ENCODE measurements at places on chromosomes 4 and X. TPM values are rescaled to one million over a fixed set of nuclear protein-coding genes. Genes with fewer than 3 reads are reported as not detected.

PAGE4 gene
- total RNA-seq = not detected

TCEAL2 gene
- 0.27 TPM for total RNA-seq

HSFX2 gene
- not detected for total RNA-seq

RNF175 gene
- not detected for total RNA-seq

SPIN2A gene
- total RNA-seq = 0.27 TPM

UGT2A3 gene
- not detected for total RNA-seq

DCHS2 gene
- total RNA-seq = under 0.01 TPM

GPR82 gene
- not detected for total RNA-seq

EDNRA gene
- total RNA-seq = not detected

LEF1 gene
- 4.3 TPM for total RNA-seq

NKX6-1 gene
- under 0.01 TPM for total RNA-seq

CXXC4 gene
- total RNA-seq = not detected

BST1 gene
- 13.7 TPM for total RNA-seq

MAGED4B gene
- 13.2 TPM for total RNA-seq

FBXW7 gene
- total RNA-seq = 15.9 TPM

DNA sequence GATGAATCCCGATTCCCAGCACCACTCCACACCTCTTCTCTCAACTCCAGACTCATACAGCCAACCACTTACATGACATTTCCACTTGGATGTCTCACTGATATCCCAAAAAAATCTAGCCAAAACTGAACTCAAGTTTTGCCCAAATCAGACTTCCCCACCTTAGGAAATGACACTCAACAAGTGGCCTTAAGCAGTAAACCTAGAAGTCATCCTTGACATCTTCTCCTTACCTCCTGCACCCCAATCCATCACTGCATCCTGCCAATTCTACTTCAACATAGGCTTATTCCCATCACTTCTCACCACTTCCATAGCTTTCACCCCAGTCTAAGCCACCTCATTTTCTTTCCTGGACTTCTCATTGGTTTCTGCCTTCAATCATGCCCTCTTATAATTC lies 39.1 kb downstream of the PRPS1 start:
- no peak for DNase-seq

DNA sequence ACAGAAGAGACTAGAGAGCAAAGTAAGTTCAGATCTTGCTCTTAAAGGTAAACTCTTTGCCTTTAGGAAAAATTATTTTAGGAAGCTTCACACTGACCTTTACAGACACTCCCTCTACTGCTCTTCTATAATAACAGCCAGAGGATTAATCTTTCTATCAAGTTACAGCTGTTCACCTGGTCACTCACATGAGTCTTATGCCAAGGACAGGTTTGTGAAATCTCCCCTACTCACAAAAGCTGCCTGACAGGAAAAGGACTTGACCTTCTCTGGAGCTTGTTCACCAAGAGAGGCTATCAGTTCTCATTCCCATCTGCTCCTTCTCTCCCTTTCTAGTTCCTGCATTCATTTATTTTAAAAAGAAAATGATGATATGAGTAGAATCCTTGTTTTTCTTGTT lies 117.3 kb downstream of the C4orf51 start:
- no peak for DNase-seq

- peak; percentile 65 for DNase-seq
Measured at GRCh38 chrX:47831788-47832187, 4.9 kb upstream of the ZNF81 start.

DNA sequence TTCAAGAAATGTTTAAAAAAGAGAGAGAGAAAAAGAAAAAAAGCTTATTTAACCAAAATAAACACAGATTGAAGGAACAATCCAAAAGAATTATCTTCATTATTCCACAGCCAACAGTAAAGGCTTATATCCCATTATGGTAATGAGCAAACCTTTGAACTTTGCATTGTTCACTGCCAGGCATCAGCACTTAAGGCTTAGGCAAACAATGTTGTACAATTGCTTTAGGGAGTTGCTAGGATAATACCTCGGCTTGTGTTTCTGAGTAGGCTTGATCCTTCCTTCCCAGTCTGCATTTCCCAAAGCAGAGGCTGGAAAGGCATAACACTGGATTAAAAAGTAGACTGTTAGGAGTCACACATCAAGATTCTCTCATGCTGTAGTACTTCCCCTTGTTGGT lies 352.7 kb upstream of the IGFBP7 start:
- DNase-seq = no peak

- no peak for DNase-seq
Measured at GRCh38 chrX:125404667-125405160, 85.0 kb downstream of the TEX13C start.

DNA sequence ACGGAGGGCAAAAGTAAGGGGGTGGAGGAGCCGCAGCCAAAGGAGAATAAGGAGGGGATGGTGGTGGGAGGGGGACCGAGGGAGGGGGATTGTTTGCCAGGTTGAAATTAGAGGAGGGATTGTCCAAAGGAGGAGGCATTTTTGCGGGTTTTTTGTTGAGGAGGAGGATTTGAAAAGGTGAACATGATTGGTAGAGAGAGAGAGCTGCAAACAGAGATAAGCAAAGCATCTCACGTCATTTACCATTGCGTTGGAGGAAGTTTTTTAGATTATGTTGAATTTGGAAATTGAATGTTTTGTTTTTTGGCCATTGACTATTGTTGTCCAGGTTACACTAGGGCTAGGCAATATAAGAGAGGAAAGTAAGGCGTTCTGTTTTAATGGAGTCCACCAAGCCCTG lies 54.5 kb upstream of the ABCB7 start:
- DNase-seq = no peak

DNA sequence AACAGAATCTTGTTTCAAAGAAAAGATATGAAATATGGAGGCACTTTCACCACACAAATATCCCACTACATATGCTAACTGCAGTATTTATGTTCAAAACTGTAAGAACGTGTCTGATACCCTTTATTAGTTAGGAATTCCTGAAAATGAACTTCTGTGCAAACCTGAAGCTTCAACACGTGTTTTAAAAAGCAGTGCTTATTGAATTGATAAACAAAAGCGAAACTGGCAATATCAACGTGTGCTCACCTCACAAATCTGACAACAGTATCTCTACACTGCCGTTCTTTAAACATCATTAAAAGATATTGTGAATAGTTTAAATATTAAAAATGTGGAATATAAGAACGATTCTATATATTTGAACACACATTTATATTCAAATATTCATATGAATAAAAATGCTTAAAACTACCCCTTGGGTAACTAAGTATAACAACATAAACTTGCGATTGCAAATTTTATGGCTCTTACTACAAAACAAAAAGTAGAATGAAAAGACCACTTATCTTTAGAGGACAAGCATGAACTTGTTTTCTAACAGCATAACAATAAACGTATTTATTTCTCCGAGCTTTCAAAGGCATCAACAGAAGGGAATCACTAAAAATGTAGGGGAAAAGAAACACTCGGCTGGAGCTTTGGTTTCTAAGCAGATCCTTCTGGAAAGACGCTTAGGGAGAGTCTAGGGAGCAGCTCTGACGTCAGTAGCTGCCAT lies at the start of gene LRP2BP:
Gene LRP2BP, minus strand, starts transcription at position 687 of the 718 bp plus-strand sequence. CDS start 17,738 bp downstream, outside the sequence.
- DNase-seq = peak; percentile 14

- DNase-seq = no peak
Measured at GRCh38 chr4:106851726-106852125, 184.4 kb downstream of the DKK2 start.

DNA sequence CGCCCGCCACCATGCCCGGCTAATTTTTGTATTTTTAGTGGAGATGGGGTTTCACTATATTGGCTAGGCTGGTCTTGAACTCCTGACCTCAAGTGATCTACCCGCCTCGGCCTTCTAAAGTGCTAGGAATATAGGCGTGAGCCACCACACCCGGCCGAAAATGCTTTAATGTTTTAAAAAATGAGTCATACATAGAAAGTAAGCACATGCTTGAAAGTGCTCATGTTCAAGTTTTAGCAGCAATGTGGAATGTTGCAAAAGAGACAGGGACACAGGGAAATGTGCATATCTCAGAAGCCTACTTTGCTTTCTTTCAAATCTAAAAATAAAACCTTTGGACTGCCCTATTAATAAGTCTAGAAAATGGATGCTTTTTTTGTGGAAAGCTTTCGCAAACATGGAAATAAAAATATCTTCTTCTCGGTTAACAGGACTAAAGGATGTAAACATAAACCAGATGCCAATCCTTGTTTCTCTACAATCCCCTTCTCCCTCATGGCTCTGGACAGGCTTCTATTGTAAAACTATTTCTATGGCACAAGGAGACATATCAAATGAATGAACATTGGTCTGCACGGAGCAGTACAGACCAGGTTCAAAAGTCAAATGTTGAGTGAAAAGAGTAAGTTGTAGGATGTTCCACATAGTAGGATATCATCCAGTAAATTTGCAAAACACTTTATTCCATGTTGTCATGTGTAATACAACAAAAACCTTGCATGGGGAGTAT lies 15.0 kb downstream of the MECP2 start:
- DNase-seq = no peak

GRCh38 chrX:66050140-66050569 lies 10.3 kb upstream of the VSIG4 start:
- DNase-seq = no peak

- DNase-seq = no peak
Measured at GRCh38 chrX:34656842-34657725, at the start of gene TMEM47. TSS of gene TMEM47 (minus strand) at chrX:34657285. CDS start at chrX:34657029, 256 bp downstream.

GRCh38 chrX:15055146-15055930 lies 182.1 kb downstream of the MOSPD2 start:
- no peak for DNase-seq

DNA sequence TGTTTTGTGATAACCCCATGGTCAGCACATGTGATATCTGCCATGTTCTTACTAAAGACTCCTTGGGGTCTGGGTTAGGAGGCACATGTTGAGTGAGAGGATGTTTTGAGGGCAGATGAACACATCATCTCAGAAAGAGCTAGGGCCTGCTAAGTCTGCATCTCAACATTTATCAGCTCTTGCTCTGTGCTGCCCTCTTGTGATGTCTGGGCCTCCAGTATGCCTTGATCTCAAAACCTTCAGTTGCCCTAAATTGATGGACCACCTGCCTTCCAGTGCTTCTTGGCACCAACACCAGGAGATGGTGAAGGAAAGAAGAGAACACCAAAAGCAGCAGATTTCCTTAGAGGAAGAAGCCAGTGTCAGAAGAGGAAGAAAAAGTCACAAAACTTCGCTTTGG lies 22.5 kb downstream of the MID1 start:
- DNase-seq = peak; percentile 59

GRCh38 chr4:80125252-80126177 lies 52.5 kb upstream of the ANTXR2 start:
- DNase-seq = peak; percentile 42

GRCh38 chr4:17698116-17698515 lies 83.3 kb downstream of the FAM184B start:
- DNase-seq = no peak

- no peak for DNase-seq
Measured at GRCh38 chr4:103451341-103451740, 253.2 kb upstream of the CENPE start.

- no peak for DNase-seq
Measured at GRCh38 chrX:70488856-70489255, 44.2 kb downstream of the DLG3 start.

- DNase-seq = no peak
Measured at GRCh38 chr4:89712827-89713226, 124.1 kb downstream of the SNCA start.

DNA sequence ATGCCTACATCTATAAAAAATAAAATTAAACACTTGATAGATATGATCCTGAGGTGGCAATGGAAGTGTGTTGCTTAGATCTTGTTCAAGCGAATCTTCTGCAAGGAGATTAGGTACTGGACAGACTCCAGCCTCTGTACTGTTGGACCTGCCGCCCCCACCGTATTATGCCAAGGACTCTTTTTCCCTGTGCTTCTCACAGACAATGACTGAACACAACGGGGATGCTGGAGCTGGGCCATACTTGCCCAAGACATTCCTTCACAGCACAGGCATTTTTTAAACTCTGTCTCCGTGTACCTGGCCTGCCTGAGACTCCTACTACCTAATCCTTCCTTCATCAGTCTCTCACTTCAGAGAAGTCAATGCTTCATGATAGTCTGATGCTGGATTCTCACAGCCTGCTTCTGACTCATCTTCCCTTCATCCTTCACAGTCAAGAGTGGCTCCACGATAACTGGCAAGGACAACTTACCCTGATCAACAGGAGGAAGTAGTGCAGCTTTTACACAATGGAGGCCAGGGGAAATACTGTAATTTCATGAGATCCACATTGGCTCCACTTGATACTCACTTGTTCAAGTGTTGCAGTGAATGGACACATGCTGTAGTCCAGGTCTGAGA lies 754.6 kb upstream of the AGA start:
- no peak for DNase-seq

DNA sequence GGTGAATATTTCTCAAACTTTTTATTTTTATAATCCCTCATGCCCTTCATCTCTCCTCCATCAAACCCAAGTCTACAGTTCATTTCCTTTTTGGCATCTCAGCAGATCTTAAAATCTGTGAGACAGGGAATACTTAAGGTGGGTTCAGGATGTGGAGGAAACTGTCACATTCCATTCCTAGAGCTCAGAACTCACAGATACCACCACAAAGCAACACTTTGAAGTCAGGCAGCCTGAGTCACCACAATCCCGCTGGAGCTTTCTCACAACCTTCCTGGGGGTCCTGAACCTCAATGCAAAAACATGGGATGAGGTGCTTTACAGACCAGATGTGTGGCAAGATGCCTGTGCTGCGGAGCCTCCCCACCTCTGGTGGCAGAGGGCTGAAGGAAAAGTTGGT lies 63.2 kb downstream of the HHIP start:
- DNase-seq = no peak

DNA sequence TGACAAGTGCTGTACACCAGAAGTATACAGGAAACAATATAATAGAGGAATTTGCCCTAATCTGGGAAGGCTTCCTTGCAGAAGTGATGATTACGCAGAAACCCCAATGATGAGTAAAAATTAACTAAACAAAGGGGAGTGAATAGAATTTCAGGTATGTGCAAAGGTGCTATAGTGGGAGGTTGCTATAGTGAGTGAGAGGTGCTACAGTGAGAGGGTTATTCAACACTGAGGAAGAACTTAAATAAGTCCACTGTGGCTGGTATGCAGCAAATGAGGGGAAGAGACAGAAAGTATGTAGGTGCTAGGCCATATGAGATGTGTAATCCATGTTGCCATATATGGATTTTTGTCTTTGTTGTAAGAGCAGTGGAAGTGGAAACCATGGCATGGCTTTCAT lies 69.5 kb downstream of the TRIM2 start:
- no peak for DNase-seq

DNA sequence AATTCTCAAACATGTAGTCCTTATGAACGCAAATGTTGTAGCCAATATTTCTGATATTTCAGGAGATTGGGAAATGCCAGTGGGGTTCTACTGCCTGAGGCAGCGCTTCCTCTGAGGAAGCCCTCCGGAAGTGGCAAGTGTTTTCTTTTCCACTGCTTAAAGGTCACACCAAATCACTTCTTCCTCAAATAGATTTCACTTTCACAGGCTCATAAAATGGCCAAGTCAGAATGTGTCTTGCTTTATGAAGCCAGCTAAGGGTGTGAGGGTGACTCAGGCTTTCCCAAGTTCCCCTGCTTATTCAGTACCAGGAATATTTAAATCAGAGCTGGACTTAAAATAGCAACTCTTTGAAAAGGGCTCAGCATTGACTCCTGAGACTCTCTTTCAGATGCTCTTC lies 514.2 kb upstream of the DIPK2B start:
- DNase-seq = no peak
